ENCODE measurements at places on chromosomes 5 and 9. TPM values are rescaled to one million over a fixed set of nuclear protein-coding genes. Genes with fewer than 3 reads are reported as not detected.

The IL13 gene
- not detected for total RNA-seq

The SLC34A3 gene
- total RNA-seq: 0.14 TPM

The IGIP gene
- 1.1 TPM for total RNA-seq

The LIX1 gene
- not detected for total RNA-seq

The GFI1B gene
- not detected for total RNA-seq

The ELAVL2 gene
- 4.3 TPM for total RNA-seq

The C7 gene
- total RNA-seq: not detected

The DAB2 gene
- 0.28 TPM for total RNA-seq

The FAM219A gene
- 9.7 TPM for total RNA-seq

The SMIM3 gene
- 15.4 TPM for total RNA-seq

The TMEM252 gene
- not detected for total RNA-seq

The NR6A1 gene
- 1.4 TPM for total RNA-seq

The SLIT3 gene
- 1.3 TPM for total RNA-seq

The PHF24 gene
- total RNA-seq: under 0.01 TPM

The NDOR1 gene
- total RNA-seq: 9.2 TPM

The OTP gene
- total RNA-seq: not detected

The PTGR1 gene
- 82.1 TPM for total RNA-seq

The ECM2 gene
- total RNA-seq: not detected

The FNBP1 gene
- total RNA-seq: 13.5 TPM

The PLEKHG4B gene
- under 0.01 TPM for total RNA-seq

The ECSCR gene
- not detected for total RNA-seq

The LHX3 gene
- not detected for total RNA-seq

The SLC36A2 gene
- total RNA-seq: not detected

The DMXL1 gene
- total RNA-seq: 10.2 TPM

The SPEF2 gene
- 2.5 TPM for total RNA-seq

The INSL6 gene
- total RNA-seq: not detected

The APC gene
- total RNA-seq: 27.3 TPM

The PCDHGC5 gene
- total RNA-seq: 1.1 TPM

The OR1Q1 gene
- not detected for total RNA-seq

The ADRB2 gene
- 29.5 TPM for total RNA-seq

The CAMK2A gene
- total RNA-seq: not detected

The PCDHB4 gene
- total RNA-seq: not detected

The HRH2 gene
- total RNA-seq: not detected

The SOHLH1 gene
- not detected for total RNA-seq

The ZBED3 gene
- 0.85 TPM for total RNA-seq

The NCS1 gene
- total RNA-seq: 42.7 TPM
